Astrocyte of the spinal cord (primary cell): ENCODE measurements at places on chromosomes 12 and 14.
A peak's percentile ranks its signal among the peaks of the same experiment; 100 is the strongest.

- peak; percentile 86 for DNase-seq
Observed at GRCh38 chr12:19220852-19221466, 91.4 kb downstream of the PLEKHA5 start.

DNA sequence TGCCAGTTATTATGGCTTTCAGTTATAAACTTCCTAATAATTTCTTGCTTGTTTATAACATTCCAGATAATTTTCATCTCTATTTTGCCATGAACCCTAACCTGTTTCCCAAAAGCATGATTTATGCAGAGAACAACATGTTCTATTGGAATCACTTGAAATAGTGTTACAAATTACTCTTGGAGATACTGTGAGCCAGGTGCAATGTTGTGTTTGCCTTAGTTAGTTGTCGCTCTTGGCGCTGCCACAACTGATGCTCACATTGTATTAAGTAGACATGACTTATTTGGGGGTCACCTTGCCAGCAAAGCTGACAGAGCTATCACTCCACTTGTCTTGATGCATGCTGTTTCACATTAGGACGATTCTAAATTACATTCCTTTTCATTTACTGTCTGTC, 49.4 kb downstream of the TSPAN8 start:
- no peak for DNase-seq

DNA sequence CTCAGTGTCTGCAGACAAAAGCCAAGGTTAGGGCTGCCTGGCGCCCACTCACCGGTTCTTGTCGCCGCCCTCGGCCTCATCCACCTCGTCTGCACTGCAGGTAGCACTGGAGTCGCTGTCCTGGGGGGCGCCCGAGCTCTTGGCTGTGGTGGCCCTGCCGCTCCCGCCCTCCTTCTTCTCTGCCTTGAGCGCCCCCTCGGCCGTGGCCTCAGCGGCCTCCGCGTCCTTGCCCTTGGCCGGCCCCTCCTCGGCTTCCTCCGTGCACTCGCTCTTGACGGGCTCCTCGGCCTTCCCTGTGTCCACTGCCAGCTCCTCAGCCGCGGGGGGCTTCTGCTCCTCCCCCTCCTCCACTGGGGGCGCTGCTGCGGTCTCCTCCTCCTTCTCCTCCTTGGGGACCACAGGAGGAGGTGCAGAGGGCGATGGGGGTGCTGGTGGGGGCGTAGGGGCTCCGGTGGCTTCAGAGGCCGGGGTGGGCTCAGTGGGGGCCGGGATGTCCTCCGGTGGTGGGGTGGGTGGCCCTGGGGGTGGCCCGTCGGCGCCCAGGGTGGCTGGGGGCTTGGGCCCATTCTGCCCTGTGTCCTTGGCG, 77.2 kb downstream of the RFLNA start:
- DNase-seq = no peak

DNA sequence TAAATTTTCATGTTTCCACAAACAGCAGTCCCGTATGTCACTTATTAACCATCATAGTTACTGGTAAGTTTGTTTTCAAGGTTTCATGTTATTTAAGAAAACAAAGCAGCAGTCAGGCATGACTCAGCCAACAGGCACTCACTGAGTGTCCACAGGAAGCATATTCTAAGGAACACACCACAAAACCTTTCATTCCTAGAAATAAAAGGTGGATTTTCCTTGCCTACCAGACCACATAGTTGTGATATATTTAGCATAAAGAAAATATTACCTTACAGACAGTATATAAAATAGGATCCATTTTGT, 143.3 kb upstream of the AVPR1A start:
- peak; percentile 93 for DNase-seq

- no peak for DNase-seq
Observed at GRCh38 chr14:40629144-40629543, 977.5 kb upstream of the LRFN5 start.

DNA sequence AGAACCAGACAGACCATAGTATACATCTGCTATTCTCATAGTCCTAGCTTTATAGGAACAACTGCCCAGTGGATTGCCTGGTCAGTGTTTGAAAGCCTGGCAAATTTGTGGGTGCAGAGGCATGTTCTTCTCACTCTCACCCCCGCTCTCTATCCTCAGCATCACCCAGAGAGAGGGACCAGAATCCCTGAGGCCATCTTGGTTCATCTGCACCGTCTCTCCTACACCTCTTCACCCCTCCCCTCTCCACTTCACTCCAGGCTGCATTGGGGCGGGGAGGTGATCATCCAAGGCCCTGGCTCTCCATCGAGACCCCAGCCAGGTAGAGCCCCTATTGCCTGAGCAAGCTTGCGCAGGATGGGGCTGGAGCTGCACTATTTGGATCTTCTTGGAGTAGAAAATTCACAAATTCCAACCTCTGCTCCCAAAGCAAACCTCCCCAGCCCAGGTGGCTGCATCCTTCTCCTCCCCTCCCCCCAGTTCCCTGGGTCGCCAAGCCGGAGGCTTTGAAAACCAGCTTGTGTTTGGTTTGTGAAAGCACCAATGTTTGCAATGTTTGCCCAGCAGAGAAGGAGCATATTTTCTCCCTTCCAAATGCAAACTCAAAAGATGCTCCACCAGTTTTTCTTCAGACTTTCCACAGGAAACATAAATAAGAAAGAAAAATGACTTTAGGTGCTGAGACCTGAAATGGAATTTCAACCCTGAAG, 18.6 kb upstream of the COL2A1 start:
- DNase-seq = no peak

DNA sequence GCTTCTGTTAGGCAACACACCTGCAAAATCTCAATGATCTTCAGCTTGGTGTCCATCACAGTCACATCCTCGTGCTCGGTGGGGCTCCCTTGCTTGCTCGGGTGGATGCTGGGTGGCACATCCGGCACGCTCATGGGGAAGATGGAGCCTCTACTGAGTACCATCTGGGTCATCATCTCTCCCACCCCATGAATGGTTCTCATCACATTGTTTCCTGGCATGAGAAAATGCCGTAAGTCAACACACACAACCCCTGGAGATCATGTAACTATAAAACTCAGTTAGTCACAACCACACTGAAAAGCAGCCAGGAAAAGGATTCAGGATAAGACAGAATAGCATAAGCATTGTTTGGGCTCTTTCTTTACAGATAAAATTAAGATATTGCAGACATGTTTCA, 201.1 kb downstream of the ITPR2 start:
- DNase-seq = peak; percentile 79

DNA sequence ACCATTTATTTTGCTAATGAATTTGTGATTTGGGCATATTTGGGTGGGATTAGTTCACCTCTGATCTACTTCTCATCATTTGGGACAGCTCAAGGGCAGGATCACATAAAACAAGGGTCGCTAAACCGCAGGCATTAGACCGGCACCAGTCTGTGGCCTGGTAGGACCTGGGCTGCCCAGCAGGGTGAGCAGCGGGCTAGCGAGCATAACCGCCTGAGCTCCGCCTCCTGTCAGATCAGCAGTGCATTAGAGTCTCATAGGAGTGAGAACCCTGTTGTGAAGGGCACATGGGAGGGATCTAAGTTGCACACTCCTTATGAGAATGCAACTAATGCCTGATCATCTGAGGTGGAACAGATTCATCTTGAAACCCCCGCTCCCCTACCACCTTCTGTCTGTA, 785.3 kb downstream of the TRHDE start:
- DNase-seq = no peak
